Gastroesophageal sphincter (tissue), 4 donors: ENCODE measurements at places on chromosomes 13 and 19. TPM values are rescaled to one million over a fixed set of nuclear protein-coding genes. Genes with fewer than 3 reads are reported as not detected.

Gene CRTC1
- total RNA-seq, result 7.8 TPM

DNA sequence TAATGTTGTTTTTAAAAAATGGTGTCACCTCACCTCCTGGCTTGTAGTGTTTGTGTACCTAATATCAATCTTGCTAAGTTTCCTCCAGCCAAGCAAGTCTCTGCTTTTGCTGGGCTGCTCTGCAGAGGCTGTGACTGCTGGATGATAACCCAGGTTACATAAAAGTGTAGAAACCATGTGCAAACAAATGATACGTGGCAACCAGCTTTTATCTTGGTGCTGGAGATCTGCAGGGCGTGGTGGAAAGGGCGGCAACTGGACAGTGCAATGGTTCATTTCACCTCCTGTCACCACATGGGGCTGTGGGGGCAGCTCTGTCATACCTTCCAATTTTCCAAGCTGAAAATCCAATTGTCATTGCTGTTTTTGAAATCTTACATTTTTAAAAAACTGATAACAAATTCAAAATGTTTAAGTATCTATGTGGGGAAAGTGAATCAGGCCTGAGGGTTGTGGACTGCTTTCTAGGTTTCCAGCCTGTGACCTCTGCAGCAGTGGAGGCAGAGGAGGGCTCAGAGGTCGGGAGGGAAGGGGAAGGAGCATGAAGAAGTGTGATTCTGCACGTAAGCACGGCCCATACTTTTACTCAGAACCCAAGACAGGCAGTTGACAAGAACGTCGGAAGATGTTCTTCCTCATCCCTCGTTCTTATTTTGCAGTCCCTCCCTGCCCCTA lies 9.7 kb downstream of the GPR42 start:
- no peak overlapping the region for H3K4me3 ChIP-seq
- no peaks in the 10 kb centered on the region for H3K4me1 ChIP-seq
- no peak for ATAC-seq
- peaks cover 41% of the 10 kb centered on the region for H3K27me3 ChIP-seq
- no peaks in the 10 kb centered on the region for H3K36me3 ChIP-seq

DNA sequence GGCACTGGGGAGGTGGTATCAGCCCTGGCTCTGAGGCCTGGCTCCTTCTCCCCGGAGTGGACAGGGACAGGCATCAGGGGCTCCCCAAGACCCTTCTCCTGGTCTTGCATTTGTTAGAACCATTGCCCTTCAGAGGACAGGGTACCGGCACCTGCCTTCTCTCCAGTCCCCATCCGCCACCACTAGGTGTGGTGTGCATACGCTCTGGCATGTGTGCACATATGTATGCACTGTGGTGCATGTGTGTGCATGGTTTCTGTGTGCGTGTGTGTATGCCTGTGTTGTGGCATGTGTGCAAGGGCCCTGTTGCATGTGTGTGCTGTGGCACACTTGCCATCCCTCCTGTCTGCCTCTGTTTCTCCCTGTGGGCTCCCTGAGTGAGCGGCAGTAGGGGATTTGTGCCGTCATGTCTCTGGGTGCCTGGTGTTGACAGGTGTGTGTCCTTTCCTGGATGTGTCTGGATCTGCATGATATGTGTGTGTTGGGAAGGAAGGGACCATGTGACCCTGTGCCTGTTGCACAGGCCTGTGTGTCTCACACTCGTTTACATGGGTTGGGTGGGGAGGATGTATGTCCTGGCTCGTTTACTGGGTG lies 9.3 kb downstream of the KCTD15 start:
- no peak overlapping the region for H3K4me3 ChIP-seq
- ATAC-seq, result no peak
- H3K27me3 ChIP-seq, result no peaks in the 10 kb centered on the region
- H3K4me1 ChIP-seq, result peaks cover 7% of the 10 kb centered on the region
- H3K36me3 ChIP-seq, result no peaks in the 10 kb centered on the region

Gene TIMM13
- total RNA-seq, result 32.2 TPM

Gene TMEM59L
- total RNA-seq, result 2.6 TPM

Gene LRRC8E
- 0.27 TPM for total RNA-seq

GRCh38 chr19:28605501-28606268 lies 607.3 kb downstream of the UQCRFS1 start:
- no peaks in the 10 kb centered on the region for H3K27me3 ChIP-seq
- H3K4me1 ChIP-seq, result no peaks in the 10 kb centered on the region
- no peak for ATAC-seq

Gene MTIF3
- 40.1 TPM for total RNA-seq

- H3K4me1 ChIP-seq, result no peaks in the 10 kb centered on the region
- no peak overlapping the region for H3K27ac ChIP-seq
- no peak for ATAC-seq
- H3K36me3 ChIP-seq, result no peaks in the 10 kb centered on the region
Measured at GRCh38 chr13:106029676-106030290, 505.7 kb downstream of the EFNB2 start.

GRCh38 chr13:48160606-48161278 lies 65.8 kb upstream of the MED4 start:
- H3K36me3 ChIP-seq, result no peaks in the 10 kb centered on the region
- H3K4me1 ChIP-seq, result no peaks in the 10 kb centered on the region
- no peak overlapping the region for H3K4me3 ChIP-seq

Gene C19orf85
- not detected for total RNA-seq

GRCh38 chr13:96671073-96671472 lies 323.2 kb downstream of the OXGR1 start:
- H3K4me1 ChIP-seq, result no peaks in the 10 kb centered on the region
- H3K4me3 ChIP-seq, result no peak overlapping the region
- ATAC-seq, result no peak
- H3K27me3 ChIP-seq, result no peaks in the 10 kb centered on the region
- H3K27ac ChIP-seq, result no peak overlapping the region

- no peak overlapping the region for H3K4me3 ChIP-seq
- no peaks in the 10 kb centered on the region for H3K27me3 ChIP-seq
- H3K36me3 ChIP-seq, result no peaks in the 10 kb centered on the region
Measured at GRCh38 chr19:23543351-23543750, 143.7 kb downstream of the ZNF675 start.

- no peak for ATAC-seq
- H3K27ac ChIP-seq, result no peak overlapping the region
- H3K4me3 ChIP-seq, result no peak overlapping the region
- H3K4me1 ChIP-seq, result peaks cover 33% of the 10 kb centered on the region
- no peaks in the 10 kb centered on the region for H3K27me3 ChIP-seq
Measured at GRCh38 chr13:60407095-60407494, 10.1 kb downstream of the TDRD3 start.

- H3K27me3 ChIP-seq, result no peaks in the 10 kb centered on the region
- no peak overlapping the region for H3K4me3 ChIP-seq
- no peak overlapping the region for H3K27ac ChIP-seq
- ATAC-seq, result no peak
- no peaks in the 10 kb centered on the region for H3K36me3 ChIP-seq
Measured at GRCh38 chr19:21434967-21435544, 38.1 kb downstream of the ZNF493 start.

Gene ZNF134
- total RNA-seq, result 26.1 TPM

DNA sequence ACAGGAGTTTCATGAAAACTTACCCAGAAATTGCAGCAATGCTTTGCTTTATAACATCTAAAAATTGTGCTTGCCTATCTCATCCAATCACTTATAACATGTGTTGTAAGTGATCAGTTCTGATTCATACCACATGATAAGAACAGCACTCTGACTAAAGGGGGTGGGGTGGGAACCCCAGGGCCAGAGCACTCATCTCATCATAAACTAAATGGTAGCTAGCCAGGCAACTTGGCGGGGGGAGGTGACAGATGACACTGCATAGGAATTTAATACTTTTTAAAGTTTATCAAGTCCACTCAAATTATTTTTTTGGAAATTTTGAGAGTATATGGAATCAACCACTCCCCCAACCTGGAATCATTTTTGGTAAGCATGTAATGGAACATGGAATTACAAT lies 42.1 kb downstream of the FOXO1 start:
- H3K4me3 ChIP-seq, result no peak overlapping the region
- no peaks in the 10 kb centered on the region for H3K36me3 ChIP-seq
- H3K4me1 ChIP-seq, result peaks cover 62% of the 10 kb centered on the region
- ATAC-seq, result no peak

- peaks cover 72% of the 10 kb centered on the region for H3K4me1 ChIP-seq
- H3K36me3 ChIP-seq, result no peaks in the 10 kb centered on the region
- H3K4me3 ChIP-seq, result no peak overlapping the region
Measured at GRCh38 chr19:19459707-19460251, 54.3 kb downstream of the GATAD2A start.

Gene ZNF613
- total RNA-seq, result 4.6 TPM

Gene CFAP97D2
- not detected for total RNA-seq

- no peaks in the 10 kb centered on the region for H3K36me3 ChIP-seq
- H3K27me3 ChIP-seq, result peaks cover 27% of the 10 kb centered on the region
- H3K4me3 ChIP-seq, result no peak overlapping the region
- ATAC-seq, result no peak
- peaks cover 30% of the 10 kb centered on the region for H3K4me1 ChIP-seq
Measured at GRCh38 chr19:612941-613340, 20.4 kb downstream of the POLRMT start.

Gene NLRP5
- not detected for total RNA-seq
